ENCODE measurements at places on chromosomes 1 and 21.

DNA sequence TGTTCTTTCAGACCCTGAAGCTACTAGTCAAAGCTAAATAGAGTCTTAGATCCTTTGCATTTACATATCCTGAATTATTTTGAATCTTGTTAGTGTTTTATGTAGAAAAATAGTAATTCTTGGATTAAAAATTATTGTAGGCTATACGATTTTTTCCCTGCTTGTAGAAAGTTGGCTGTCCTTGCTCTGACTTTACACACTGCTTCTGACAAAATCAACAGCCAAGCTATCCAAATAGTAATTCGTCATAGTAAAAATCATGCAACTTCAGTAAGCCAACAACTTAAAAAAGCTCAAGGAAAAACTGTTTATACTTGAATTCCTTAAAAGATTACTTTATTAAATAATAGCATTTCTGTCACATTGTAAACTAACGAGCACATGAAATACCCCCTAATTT, 7.5 kb upstream of the KRTAP23-1 start:
- no peak for DNase-seq

GRCh38 chr1:1084372-1085170, 10.5 kb upstream of the RNF223 start:
- no peak for DNase-seq

DNA sequence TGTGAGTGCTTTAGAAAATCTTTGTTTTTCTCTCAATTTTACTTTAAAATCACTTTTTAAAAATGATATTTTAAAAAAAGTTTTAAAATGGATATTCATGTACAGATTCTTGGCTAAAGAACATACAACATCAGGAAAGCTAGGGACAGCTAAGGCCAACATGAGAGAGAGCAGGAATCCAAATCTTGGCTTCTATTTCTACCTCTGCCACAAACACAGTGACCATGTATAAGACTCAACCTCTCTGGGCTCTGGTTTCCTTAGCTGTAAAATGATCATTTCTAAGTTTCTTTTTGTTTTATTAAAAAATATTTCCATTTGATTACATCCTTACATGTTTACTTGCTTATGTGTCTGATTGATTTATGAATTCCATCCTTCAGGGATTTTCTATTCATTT, 1.2 kb downstream of the VCAM1 start:
- DNase-seq: no peak

DNA sequence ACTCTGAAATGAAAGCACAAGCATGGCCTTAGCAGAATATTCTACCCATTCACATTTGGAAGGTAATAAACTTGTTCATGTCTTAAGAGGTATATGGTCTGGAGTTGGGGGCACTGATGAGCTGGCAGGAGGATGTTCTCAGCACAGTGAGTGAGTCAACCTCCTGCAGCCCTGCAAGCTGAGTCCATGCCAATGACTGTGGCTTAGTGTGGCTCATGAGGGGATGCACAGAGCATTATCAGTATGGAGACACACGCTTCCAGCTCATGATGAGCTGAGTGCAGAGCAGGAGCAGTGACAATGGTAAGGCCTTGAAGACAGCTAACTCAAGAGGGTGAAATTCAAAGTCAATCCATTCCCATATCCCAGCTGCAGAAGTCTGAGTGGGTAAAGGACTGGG, 102.3 kb downstream of the TNFSF18 start:
- DNase-seq: no peak

DNA sequence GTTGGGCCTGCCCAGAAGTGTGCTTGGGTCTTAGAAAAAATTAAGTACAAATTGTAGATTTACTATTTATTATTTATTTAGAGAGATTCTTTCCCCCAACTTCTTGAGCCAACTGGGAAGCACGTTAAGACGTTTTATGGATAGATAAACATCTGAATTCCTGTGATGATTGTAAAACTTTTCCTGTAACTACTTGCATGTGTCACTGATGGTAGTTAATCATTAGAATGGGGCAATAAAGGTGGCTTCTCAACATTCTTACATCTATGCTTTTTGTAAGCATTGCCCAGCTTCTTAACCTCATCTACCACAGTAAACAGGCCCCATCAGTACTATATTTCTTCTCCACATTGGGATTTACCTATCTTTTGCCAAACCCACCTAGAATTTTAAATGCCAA, 559.8 kb downstream of the LMO4 start:
- no peak for DNase-seq

- DNase-seq: no peak
Measured at GRCh38 chr1:231619257-231619634, 7.3 kb upstream of the DISC1 start.

GRCh38 chr21:26169611-26170470, 729 bp downstream of the APP start:
- DNase-seq: peak; percentile 59

DNA sequence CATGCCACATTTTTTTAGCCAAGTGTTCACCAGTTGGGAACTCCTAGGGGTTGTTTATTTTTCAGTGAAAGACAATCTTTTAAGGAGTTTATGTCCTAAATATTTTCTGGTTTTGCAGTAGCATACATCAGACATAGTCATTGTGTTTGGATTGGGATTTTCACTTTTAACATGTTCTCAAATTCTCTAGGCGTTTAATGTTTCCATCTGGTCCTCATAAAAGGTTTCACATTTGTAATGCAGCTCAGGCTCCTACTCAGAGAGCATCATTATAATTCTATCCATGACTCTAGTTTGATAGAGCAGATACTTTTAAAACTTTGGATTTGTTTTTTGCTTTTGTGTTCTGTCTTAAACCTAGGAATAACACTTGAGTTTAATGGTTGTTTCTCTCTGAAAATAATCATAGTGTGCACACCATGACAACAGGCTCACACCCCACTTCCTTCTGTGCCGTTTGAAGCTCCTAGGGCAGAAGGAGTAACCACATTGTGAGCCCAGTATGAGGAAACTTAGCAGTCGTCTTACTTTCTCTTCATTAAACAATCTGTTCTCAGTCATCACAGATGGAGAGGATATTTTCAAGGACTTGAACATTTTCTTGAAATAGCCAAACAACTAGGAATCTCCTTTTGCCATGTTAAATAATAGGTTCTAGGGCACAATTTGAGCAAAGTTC, 219.6 kb downstream of the PDE4B start:
- DNase-seq: peak; percentile 5

GRCh38 chr1:209772126-209772525, 12.2 kb downstream of the C1orf74 start:
- no peak for DNase-seq

DNA sequence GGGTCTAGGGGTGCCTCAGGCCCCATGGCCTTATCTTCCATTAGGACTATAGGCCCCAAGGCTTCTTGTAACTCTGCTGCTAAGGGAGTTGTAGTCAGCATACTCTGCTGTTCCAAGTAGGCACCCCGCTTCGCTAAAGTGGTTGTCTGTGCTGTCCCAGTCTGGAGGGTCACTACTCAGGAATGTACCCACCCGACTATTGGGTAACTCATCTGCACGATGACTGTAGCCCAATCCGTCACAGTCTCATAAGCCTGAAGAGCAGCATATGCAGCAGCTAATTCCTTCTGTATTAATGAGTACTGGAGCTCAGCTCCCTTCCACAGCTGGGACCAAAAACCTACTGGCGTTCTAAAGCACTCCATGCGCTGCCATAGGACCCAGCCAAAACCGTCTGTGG, 111.0 kb downstream of the GDAP2 start:
- no peak for DNase-seq

DNA sequence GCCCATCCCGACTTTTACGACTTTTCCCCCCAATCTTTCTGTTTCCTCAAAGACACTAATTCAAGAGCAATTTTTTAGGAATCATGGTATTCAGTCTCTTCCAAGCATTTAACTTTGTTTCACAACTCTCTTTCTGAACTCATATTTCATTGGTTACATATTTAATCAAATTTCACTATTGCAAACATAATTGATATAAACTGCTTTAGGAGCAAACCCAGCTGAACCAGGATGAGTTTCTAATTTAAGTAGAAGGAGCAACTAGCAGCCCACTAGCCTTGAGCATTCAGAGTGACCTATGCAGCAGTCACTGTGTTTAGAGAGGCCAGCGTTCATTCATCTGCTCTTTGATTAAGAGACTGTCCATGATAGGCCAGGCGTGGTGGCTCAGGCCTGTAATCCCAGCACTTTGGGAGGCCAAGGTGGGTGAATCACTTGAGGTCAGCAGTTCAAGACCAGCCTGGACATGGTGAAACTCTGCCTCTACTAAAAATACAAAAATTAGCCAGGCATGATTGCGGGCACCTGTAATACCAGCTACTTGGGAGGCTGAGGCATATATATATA, 1.8 kb downstream of the CELA2B start:
- no peak for DNase-seq

GRCh38 chr1:180246579-180246978, 16.5 kb downstream of the LHX4 start:
- DNase-seq: no peak

DNA sequence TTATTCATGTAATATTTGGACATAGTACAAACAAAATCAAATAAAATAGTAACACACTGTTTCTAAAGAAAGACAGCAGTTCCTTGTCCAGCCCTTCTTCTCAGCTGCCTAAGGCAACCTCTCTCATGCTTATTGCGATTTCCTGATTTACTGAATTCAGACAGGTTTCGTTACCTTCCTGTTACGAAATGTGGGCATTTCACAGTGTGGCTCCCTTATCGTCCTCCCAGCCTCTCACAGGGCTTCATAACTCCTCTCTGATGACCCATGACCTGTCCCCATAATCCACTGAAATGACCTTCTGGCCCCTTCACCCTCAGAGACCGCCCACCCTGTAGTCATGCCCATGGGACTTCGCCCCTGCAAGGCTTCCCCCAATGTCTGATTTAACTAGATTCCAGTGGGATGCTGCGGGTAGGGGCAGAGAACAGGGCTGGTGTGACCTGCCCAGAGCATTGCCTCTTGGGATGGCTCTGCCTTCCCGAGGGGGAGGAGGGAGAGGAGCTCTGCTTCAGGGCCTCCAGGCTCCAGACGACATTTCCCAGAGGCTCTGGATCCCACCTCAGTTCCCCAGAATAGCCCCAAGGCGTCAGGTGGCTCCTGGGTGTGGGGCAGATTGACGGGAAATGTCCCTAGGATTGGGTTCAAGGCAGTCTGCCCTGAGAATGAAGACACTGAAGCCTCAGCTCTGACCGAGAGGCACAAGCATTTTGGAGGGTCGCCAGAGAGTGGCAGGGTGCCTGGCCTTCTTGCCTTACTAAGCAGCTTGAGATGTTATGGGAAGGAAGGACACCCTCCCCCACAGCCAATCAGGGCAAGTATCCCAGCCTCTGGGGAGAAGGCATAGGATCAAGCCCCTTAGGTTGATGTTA, 20.6 kb downstream of the PADI2 start:
- DNase-seq: no peak

DNA sequence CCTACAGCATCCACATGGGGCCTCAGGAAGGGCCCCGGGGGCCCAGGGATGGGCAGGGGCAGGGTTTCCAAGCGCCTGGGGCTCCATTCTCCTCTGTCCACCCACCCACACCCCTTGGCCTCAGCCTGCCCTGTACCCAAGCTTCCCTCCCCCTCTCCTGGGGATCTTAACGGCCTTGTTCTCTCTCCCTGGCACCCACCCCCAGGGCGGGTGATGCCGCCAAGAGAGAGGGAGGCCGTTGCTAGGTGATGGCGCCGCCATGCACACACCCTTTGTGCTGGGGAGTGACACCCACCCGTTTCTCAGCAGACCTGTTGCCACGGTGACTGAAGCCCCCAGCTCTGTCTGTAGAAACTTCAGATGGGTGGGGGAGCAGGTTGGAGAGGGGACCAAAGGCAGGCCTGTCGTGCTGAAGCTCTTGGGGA, 7.6 kb downstream of the GPR37L1 start:
- DNase-seq: no peak

DNA sequence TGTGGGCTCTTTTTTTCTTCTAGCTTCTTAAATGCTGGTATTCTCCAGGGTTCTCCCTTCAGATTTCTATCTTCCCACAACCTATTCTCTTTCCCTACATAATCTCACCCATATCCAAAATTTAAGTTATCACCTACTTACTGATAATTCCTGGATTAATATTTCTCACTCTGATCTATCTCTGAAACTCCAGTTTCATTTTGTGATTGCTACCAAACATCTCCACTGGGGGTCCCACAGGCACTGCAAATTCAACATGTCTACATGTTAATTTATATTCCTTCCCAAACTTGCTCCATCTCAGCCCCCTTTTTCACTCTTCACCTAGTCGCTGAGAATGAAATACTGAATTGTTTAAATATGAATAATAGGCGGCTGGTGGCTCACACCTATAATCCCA, 9.9 kb upstream of the C1orf141 start:
- no peak for DNase-seq

DNA sequence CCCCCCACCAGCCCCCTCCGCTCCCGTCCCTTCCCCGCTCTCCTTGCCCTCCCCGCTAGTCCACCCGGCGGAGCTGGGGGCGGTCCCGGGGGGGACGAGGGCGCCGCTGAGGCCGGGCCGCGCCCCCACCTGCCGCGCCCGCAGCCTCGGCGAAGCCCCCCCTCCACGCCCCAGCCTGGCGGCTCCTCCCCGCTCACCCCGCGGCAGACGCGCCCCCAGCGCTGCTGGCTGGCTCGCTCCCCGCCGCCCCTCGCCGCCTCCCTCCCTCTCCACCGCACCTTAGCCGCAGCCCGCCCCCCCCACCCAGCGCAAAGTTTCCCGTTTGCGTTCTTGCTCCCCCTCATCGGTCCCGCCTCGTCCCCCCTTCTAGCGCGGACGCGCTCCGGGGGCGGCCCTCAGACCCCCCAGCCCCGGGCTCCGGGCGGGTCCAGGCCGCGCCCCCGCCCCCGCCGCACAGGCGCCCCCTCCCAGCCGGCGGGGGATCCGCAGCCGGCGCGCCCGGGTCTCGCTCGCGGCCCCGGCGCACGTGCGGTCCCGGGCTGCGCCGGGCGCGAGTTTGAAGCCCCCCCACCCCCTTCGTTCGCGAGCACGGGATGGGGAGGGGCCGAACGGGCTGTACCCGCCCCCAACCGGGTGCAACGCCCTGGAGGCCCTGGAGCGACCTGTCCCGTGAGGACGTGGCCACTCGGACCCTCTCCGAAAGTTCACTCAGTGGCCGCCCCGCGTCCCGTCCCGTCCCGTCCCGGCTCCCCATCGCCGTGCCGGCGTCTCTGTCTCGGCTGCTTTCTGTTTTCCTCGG, 623 bp downstream of the PTPRF start:
- no peak for DNase-seq

DNA sequence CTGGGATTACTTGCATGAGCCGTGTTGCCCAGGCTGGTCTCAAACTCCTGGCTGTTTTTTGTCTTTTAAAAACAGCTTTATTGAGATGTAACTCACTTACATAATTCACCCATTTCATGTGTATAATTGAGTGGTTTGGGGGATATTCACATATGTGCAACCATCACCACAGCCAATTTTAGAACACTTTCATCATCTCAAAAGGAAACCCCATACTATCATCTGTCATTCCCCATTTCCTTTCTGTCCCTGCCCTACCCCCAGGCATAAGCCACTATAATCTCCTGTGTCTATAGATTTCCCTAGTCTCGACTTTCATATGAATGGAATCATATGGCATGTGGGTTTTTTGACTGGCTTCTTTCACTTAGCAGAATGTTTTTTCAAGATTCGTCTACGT, 43.3 kb downstream of the GPR137B start:
- DNase-seq: no peak

GRCh38 chr1:6490181-6491080, 1.0 kb downstream of the PLEKHG5 start:
- DNase-seq: no peak
